HFF-Myc (cell line): ENCODE measurements at places on chromosomes 6 and 20.

- no peak for DNase-seq
Observed at GRCh38 chr6:91042656-91043055, 455.8 kb upstream of the MAP3K7 start.

GRCh38 chr20:61933951-61934715 is 131.5 kb downstream of the TAF4 start:
- no peak for DNase-seq

GRCh38 chr6:34494973-34495372 is 29.1 kb downstream of the PACSIN1 start:
- no peak for DNase-seq

GRCh38 chr20:45157962-45158361 is 16.7 kb upstream of the PI3 start:
- peak; percentile 61 for DNase-seq

DNA sequence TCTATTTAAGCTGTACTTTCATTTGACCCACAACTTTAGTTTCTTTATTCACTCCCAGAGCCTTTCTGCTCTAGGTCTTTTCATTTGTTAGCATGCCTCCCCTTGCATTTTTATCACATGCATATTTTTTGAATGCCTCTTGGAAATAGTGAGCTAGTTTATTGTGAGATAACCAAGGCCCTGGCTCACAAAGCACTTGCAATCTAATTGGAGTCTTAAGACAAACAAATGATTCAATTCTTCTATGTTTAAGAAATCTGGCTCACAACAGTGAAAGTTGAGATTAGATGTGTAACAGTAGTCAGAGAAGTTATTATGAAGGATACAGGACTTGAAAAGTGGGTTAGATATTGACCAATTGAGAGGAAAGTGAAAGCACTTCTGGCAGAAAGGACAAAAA is 173.4 kb downstream of the MOXD1 start:
- DNase-seq, result no peak

DNA sequence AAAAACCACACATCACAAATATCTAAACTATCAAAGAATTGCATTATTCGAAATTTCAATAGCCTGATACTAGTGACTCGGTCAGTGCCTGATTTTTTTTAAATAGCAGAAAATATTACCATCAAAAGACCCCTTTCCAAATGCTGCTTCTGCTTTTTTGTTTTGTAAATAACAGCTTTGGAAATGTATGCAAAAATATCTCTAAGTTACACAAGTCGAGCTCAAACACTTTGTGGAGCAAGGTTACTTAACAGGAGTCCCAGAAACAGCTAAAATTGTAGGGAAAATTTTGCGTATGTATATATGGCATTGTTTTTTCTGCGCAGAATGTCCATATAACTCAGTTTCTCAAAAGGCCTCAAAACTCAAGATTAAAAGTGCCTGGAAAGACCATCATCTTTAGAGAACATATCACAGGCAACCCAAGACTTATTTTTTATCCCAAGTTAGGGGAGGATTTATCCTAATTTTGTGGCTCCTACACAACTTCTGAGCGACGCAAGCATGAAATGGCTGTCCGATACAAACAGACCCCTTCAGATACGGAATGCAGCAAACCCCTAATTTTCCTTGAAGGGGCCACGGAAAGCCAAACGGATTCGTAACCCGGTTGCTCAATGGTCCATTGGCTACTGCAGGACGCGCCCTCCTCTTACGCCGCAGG is 1.3 kb downstream of the CEP85L start:
- DNase-seq, result no peak
